ENCODE measurements at places on chromosomes 11 and 22. TPM values are rescaled to one million over a fixed set of nuclear protein-coding genes. Genes with fewer than 3 reads are reported as not detected.

DNA sequence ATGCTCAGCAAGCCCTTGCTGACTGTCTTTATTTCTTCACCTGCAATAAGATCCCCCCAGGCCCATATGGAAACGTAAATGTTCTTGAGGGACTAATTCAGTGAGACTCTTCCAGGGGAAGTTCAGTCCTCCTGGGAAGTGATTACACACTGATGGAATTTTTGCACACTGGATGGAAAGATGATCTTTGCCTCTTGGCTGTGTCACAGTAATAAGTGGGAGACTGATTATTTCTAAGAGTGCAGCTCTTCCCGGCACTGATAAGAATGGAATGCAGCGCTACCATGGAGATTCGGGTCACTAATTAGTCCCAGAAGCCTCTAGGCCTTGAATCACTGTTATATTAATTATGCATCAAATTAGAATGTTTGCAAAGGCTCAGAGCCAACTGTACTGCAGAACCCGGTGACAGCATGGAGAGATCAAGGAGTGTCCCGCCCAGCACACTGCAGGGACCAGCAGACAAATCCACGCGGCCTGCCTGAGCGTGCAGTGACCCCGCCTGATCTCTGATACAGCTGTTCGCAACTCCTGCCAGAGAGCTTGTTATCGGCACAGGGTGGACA, 178.3 kb downstream of the SNX19 start:
- DNase-seq, result no peak

DNA sequence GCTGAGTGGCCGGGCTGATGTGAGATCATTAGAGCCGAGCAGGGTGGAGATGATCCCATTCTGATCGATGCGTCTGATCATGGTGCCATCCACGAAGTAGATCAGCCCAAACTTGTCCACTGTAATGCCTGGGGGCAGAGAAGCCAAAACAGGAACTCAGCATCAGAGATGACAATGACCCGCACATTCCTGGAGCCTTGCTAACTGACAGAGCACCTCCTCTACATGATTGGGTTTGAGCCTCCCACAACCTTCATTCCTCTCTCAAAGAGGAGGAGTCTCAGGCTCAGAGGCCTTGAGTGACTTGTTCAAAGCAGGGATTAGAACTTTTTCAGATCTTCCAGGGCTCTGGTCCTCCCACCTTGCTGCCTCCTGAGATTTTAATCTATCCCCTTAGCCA, 133.7 kb upstream of the NARS2 start:
- DNase-seq, result no peak

- DNase-seq, result no peak
Observed at GRCh38 chr11:82738091-82738490, 4.4 kb upstream of the FAM181B start.

DNA sequence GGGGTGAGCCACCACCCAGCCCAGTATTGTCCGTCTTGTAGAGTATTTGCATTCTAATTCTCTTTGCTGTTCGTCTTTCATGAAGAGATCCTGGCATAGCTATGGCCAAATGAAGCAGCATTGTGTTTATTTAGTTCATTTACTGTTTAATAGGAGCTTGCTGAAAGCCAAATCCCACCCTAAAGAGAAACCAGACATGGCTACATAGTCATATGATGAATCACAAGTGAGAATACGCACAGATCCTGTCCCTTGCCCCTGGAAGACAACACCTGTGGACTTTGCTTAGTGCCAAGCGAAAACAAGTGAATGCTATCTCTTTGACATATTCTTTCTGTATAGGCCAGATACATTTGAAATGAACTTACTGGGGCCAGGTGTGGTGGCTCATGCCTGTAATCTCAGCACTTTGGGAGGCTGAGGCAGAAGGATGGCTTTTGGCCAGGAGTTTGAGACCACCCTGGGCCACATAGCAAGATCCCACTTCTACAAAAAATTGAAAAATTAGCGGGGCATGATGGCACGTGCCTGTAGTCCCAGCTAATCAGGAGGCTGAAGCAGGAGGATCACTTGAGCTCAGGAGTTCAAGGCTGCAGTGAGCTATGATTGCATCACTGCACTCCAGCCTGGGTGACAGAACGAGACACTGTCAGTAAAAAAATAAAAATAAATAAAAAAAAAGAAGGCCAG, 5.1 kb upstream of the ARFGAP3 start:
- no peak for DNase-seq

- no peak for DNase-seq
Observed at GRCh38 chr22:17380359-17381087, 11.3 kb downstream of the CECR2 start.

GRCh38 chr22:27274770-27275449, 526.6 kb downstream of the MN1 start:
- no peak for DNase-seq

DNA sequence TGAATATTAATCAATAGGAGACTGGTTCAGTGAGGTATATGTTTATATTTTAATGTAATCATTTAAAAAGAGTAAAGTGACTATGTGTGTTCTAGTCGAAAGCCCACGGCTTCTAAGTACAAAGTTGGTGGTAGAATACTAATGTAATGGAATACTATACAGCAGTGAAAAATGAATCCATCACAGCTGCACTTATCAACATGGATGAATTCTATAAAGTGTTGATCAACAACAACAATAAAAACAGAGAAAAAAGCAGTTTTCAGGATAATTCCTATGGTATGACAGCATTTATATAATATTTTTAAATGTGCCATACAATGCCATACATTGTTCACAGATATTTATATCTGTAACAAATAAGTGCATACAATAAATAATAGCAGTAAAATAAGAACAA, 114.1 kb downstream of the SEZ6L start:
- no peak for DNase-seq

- DNase-seq, result peak; percentile 63
Observed at GRCh38 chr22:26367402-26368245, 61.4 kb upstream of the ASPHD2 start.

GRCh38 chr11:4459500-4459899, 10.4 kb downstream of the OR52K2 start:
- DNase-seq, result no peak

C22orf31 gene
- not detected for total RNA-seq

PATE2 gene
- not detected for total RNA-seq

FREY1 gene
- 3.9 TPM for total RNA-seq

MRGPRE gene
- total RNA-seq, result not detected

SCGB2A2 gene
- not detected for total RNA-seq

UBASH3B gene
- total RNA-seq, result 44.8 TPM

PRG3 gene
- not detected for total RNA-seq

Data from activated naive CD8-positive, alpha-beta T cell treated with anti-CD3 and anti-CD28 coated beads, Interleukin-2, amount 10 ng/mL, durations not matched to agents 7 days and 5 days (primary cell).